ENCODE measurements at places on chromosomes 7 and 10.
A peak's percentile ranks its signal among the peaks of the same experiment; 100 is the strongest.

GRCh38 chr7:37916673-37917660 lies at the start of gene SFRP4:
Gene SFRP4 (minus strand): TSS chr7:37916817. CDS start chr7:37916537, 280 bp downstream.
- DNase-seq: peak; percentile 62

DNA sequence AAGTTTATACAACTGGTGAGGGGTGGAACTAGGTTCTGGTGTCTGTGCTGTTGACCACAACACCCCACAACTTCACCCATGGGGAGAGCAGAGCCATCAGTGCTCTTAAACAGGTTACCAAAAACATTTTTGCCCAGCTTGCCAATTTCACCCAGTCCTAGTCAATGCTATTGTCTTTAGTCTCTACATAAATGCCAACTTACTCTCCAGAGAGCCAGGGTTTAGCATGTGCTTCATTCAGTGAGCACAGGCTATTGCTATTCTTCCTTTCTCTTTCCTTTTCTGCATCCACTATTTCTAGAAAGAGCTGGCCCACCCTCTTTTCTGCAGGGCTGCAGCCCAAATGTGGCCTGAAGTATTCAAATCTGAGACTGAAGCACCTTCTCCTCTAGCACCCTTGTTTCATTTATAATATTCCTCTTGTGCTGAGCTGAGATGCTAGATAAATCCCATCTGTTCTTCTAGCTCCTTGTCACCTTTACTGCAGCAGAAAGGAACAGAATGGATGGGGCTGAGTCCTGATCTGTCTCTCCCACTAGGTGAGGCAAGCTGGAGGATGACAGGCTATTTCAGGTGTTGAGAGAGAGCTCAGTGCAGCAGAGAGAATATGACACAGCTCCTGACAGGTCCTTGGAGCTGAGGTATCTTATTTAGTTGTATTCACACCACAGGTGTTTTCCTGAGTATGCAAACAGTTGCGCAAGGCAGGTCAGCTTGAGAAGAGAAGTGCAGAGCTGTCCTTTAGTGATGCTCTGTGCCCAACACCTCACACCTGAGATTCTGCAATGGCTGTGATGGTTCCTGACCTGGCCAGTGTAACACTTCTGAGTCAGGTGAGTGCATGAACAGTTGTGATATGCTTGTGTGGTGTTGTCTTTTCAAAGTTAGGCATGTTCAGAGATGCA lies 819.2 kb downstream of the CCSER2 start:
- DNase-seq: no peak

- DNase-seq: no peak
Measured at GRCh38 chr10:132932461-132933307, 9.7 kb downstream of the CFAP46 start.

- DNase-seq: peak; percentile 55
Measured at GRCh38 chr7:107228291-107228690, 59.5 kb downstream of the HBP1 start.

GRCh38 chr10:69361303-69361614 lies 55.5 kb downstream of the TACR2 start:
- DNase-seq: no peak

DNA sequence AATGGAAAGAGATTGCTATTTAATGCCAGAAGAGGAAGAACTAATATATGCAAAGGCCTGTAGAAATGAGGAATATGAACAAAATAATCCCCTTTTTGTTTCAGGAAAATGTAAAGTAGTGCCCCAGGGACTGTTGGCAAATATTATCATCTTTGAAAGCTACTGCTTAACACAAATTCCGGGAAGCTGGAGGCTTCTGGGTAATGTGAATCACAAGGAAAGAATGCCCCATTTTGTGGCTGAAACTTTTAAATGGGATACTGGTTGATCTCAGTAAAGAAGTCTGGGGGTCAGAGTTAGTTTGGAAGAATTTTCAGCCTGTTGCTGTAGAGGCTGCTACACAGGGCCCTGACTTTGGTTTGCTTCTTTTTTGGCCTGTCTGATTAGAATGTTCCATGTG lies 141.0 kb downstream of the PTEN start:
- DNase-seq: peak; percentile 42

- no peak for DNase-seq
Measured at GRCh38 chr10:106038246-106038645, 1126.3 kb downstream of the SORCS1 start.

- peak; percentile 7 for DNase-seq
Measured at GRCh38 chr10:112409755-112410154, 35.8 kb downstream of the ACSL5 start.

GRCh38 chr7:36659172-36659516 lies 65.2 kb downstream of the AOAH start:
- DNase-seq: peak; percentile 93

DNA sequence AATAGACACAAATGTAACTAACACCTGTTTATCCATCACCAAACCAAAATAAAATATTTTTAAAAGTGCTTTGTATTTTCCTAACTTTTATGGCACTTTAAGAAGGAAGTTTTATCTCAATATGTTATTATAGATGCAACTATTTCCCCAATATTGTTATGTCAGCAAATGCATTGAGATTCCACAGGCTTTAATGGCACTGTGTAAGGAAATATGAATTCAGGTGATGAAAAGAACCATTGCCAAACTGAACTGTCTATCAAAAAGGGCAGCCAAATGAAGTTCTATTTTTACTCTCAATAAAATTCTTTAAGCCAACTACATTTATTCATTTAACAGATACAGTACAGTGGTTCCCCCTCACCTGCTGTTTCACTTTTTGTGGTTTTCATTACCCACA lies 67.2 kb upstream of the OIT3 start:
- DNase-seq: no peak

GRCh38 chr7:87853237-87853864 lies 22.8 kb downstream of the SLC25A40 start:
- DNase-seq: peak; percentile 41

DNA sequence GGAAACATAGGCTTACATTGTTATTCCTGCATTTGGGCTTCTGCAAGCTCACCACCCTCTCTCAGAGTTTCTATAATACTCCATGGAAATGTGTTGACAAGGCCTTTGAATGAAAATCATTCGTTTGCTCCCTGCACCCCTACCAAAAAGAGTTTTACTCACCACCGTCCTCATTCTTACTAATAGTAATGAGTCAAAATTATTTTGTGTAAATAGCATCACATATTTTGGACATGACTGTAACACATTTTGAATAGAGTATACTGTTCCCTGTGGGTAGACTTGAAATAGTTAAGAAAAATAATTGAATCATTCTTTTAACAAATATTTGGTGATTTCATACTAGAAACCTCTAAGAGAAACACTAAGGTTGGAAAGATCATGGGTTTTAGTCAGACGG lies 84.6 kb downstream of the AKAP9 start:
- DNase-seq: peak; percentile 85

DNA sequence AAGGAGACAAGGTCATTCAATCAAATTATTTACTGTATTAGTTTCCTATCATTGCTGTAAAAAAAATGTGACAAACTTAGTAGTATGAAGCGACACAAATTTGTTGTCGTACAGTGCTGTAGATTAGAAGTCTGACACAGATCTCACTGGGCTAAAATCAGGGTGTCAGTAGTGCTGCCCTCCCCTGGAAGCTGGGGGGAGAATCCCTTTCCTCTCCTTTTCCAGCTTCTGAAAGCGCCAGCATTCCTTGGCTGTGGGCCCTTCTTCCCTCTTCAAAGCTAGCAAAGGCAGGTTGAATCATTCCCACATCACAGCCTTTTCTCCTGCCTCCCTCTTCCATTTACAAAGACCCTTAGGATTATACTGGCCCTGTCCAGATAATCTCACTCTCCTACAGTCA lies 28.0 kb downstream of the VPS41 start:
- DNase-seq: no peak

DNA sequence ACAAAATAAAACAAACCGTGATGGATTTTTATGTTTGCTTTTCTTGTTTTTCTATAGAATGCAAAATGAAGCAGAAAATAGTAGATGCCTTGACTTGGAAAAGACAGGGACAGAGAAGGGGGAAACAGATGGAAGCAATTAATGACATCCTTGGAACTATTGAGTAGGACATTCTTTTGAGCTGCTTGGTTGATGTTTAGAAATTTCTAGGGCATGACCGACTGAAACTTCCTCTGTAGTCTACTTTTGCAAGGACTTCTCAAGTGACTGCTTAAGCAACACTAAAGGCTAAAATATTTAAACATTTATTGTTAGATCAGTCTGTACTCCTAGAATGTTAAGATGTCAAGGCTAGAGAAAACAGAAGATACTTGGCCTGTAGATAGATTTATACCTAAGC lies 49.4 kb downstream of the VCL start:
- peak; percentile 90 for DNase-seq

DNA sequence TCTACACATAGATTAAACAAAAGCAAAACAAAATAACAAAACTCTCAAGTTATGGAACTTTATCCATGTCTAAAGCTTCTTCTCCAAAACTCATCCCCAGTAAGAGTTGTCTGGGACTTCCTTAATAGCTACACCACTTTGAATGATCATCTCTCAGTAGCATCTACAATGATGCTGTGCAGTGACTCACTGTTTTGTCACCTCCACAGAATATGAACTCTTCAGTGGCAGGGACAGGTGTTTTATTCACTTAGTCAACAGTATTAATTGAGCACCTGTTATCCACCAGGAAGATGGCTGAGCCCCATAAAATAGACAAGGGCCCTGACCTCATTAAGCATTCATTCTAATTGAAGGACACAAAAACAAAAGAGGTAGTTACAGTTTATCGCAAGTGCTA lies 350.7 kb downstream of the ELMO1 start:
- no peak for DNase-seq

GRCh38 chr7:7352845-7353244 lies 170.5 kb downstream of the C1GALT1 start:
- no peak for DNase-seq

DNA sequence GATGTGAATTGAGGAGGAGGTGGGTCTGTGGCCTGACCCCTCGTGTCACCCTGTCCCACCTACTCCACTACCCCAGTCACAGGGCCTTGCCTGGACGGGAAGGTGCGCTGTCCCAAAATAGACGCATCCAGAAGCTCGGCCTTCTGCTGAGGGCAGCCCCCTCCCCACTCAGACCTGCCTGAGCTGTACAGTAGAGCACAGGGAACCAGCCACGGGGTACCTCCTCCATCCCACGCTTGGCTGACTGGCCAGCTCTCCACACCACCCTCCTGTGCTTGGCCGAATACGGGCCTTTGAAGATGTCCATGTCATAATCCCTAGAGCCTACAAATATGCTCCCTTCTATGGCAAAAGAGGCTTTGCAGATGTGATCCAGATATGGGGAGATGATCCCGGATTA lies 88.3 kb downstream of the CHST15 start:
- DNase-seq: no peak

- DNase-seq: no peak
Measured at GRCh38 chr10:96473866-96474265, 39.9 kb downstream of the TLL2 start.

DNA sequence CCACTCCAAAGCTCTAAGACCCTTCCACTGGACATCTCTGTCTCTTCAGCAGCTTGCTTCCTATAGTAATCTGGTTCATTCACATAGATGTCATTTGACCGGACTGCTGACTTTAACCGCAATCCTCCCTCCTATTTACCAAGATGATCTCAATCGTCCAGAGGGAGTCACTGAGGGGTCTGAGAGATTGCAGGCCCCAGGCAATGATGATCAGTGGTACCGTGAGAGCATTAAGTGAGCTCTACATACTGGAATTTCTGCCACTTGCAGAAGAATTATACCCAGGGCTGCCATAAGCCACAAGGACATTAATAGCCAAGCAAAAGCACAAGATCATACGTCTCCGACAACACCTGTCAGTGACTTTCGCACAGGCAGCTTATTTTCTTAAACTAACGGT lies 245.9 kb downstream of the SFMBT2 start:
- no peak for DNase-seq

DNA sequence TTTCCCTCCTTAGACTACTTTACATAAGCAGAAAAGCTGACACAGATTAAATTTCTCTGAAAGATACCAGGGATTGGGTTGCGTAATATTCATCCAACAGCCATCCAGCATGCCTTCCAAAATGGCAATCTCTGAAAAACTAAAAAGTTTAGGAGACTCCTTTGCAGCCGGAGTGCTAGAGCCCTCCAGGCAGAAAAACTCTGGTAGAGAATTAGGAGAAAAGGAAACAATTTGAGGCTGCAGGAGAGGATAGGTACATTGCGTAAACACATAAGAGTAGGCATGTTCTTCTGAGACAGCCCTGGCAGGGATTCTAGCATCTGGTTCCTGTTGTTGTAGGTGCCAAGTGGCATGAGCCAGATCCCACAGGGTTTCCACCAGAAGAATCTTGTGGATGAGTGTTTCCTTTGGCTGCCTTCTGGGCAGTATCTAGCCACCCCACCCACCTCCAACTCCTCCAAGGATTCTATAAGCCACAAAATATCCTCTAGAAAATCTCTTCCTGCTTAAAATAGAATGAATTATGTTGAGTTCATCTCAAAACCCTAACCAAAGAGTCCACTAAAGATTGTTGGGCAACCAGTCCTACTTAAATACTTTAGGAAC lies 402.4 kb downstream of the HGF start:
- peak; percentile 97 for DNase-seq

- DNase-seq: peak; percentile 86
Measured at GRCh38 chr7:40299097-40299496, 164.3 kb downstream of the SUGCT start.

DNA sequence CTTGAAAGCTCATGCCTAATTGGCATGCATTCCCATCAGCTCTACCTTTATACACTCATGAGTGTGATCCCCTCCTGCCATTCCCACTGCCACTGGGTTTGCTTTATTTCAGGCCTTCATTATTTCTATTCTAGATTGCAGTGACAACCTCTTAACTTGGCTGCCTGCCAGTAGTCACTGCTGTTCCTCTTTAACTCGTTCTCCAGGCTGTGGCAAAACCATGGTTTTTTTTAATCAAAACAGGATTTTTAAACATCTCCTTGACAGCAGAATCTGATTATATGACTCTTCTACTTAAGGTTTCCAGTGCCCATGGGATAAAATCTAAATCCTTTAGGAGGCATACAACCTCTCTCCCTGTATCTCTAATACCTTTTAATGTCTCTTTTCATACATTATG lies 223.7 kb upstream of the PCDH15 start:
- DNase-seq: peak; percentile 2

- DNase-seq: no peak
Measured at GRCh38 chr10:131148270-131148669, 163.3 kb downstream of the TCERG1L start.

- DNase-seq: no peak
Measured at GRCh38 chr7:51020944-51021343, 238.2 kb upstream of the GRB10 start.

- no peak for DNase-seq
Measured at GRCh38 chr7:48209004-48209600, 37.8 kb downstream of the ABCA13 start.

GRCh38 chr10:94623572-94623971 lies 60.0 kb upstream of the CYP2C18 start:
- DNase-seq: no peak

DNA sequence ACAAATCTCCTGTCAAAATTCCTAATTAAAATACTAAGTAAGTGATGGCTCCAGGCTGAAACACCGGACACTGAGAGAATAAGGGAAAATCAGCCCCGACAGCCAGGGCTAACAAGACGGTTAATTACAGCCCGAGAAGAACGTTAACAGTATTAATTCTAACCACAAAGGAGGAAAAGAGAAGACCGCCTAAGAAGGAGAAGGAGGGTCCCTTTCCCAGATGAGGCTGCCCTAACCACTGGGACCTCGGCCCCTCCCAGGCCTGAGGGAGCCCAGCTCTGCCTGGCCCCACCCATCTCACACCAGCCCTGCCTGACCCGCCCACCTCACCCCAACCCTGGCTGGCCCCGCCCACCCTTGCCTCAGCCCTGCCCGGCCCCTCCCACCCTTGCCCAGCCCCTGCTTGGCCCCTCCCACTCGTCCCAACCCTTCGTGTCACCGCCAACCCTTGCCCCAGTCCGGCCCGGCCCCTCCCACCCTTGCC lies 51.3 kb downstream of the PWWP2B start:
- peak; percentile 28 for DNase-seq

GRCh38 chr7:94375691-94376090 lies 19.0 kb upstream of the COL1A2 start:
- DNase-seq: peak; percentile 96

Measured in GM23248 (cell line).